ENCODE measurements at places on chromosomes 7 and 10. TPM values are rescaled to one million over a fixed set of nuclear protein-coding genes. Genes with fewer than 3 reads are reported as not detected.

Gene SPDYE2B
- total RNA-seq = not detected

Gene CYP2C18
- total RNA-seq = not detected

- no peak for DNase-seq
Observed at GRCh38 chr7:84532196-84532595, 337.6 kb upstream of the SEMA3A start.

- no peak for DNase-seq
Observed at GRCh38 chr7:93973134-93973533, 31.0 kb downstream of the BET1 start.

GRCh38 chr7:99137411-99138180 lies 6.3 kb downstream of the SMURF1 start:
- DNase-seq = no peak

DNA sequence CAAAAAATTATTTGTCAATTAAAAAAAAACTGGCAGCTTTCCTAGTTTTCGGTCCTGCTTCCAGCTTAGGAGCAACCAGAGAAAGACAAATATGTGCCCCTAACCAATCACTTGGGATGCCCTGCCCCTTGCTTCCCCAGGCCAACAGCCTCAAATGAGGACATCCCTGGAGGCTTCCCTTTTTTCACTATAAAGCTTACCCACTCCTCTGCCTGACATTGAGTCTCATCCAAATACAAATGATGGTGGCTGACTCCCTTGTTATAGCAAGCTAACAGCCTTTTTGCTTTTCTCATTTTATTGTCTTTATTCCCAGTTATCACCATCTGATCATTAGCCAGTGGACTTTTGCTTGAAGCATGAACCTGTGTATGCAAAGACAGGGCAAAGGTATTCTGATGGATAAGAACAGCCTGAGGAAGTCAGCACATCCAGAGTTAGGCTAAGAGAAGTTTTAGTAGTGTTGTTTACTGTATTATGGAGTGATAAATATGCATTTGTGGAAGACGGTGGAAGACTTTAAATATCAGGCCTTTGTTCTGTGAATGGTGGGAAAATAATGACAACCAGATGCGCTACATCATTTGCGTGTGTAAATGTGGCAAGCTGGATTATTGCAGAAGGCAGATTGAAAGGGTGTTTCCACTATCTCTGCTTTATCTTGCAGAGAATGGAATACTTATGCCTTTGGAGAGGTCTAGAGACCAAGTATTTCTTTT lies 1.7 kb upstream of the CCM2 start:
- no peak for DNase-seq

GRCh38 chr7:159218607-159219006 lies 73.9 kb upstream of the VIPR2 start:
- DNase-seq = no peak

Data from aorta (tissue), 5 donors.